ENCODE measurements at places on chromosomes 12 and 14.
A peak's percentile ranks its signal among the peaks of the same experiment; 100 is the strongest.

GRCh38 chr14:33916663-33917565 is 34.0 kb downstream of the EGLN3 start:
- DNase-seq = peak; percentile 3

- peak; percentile 86 for DNase-seq
Measured at GRCh38 chr14:76920331-76921087, 94.3 kb downstream of the LRRC74A start.

GRCh38 chr14:75202657-75203056 is 26.2 kb upstream of the TMED10 start:
- no peak for DNase-seq

DNA sequence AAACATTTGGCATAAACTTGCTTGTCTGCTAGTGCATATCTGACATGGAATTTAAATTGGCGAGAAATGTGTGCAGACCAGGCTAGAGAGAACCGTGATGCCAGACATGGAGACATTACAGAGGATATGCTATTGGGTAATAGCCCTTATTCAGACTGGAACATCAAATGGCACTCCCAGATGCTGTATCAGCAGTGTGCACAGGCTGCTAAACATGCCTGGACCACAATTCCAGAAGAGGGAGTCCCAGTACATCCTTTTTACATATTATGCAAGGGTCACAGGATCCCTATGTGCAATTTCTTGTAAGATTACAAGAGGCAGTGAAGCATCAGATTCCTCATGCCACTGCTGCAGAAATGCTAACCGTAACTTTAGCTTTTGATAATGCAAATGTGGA is 354.5 kb upstream of the FOXG1 start:
- DNase-seq = peak; percentile 12

DNA sequence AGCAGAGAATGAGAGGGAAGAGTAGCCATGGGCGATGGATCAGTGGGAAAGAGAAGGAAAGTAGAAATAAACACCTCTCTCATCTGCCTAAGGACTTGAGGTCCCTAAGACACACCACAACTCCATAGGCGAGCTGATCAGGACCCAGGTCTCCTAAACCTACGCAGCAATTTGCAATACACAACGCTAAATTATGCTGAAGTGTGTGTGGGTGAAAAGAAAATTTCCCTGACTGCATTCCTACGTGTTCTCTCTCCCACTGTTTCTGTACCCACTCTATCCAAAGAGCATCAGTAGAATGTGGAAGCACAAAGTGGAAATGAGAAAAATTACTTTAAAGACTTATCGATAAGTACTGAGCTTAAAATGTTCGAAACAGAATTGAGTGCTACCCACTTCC is 88.9 kb downstream of the RPS29 start:
- no peak for DNase-seq

GRCh38 chr12:107429006-107429705 is 256.4 kb upstream of the PWP1 start:
- DNase-seq = no peak

DNA sequence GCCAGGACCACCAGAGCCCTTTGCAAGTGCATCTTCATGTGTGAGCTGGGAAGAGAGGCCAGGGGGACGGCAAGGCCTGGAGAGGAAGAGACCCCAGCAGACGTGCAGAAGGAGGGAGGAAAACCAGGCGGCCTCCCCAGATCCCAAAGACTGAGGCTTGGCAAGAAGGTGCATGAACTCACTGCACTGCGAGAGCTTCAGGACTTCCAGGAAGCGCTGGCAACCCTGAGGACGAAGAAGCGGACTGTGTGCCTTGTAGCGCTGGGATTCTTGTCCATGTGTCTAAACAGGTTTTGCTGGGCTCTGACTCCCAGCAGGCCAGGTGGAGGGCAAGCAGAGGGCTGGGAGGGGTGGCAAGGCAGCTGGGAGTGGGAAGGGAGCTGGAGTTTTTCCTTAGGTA is 939 bp downstream of the TGFB3 start:
- no peak for DNase-seq

- DNase-seq = no peak
Measured at GRCh38 chr12:96201272-96202227, 7.4 kb downstream of the ELK3 start.

DNA sequence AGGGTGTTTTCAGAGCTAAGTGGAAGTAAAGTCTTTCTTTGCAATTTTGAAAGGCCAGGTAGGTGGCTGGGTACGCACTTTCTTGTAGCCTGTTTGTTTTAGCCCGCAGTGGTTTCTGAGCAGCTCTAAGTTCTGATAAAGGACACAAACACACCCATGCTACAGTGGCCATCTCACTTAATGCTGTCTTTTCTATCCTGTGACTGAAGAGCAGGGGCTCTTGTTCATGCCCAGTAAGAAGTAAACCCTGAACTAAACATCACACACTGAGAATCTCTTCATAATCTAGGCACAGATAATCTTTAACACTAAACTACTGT is 427.2 kb downstream of the RAD51B start:
- DNase-seq = no peak

- no peak for DNase-seq
Measured at GRCh38 chr12:28343713-28344112, 153.5 kb downstream of the CCDC91 start.

DNA sequence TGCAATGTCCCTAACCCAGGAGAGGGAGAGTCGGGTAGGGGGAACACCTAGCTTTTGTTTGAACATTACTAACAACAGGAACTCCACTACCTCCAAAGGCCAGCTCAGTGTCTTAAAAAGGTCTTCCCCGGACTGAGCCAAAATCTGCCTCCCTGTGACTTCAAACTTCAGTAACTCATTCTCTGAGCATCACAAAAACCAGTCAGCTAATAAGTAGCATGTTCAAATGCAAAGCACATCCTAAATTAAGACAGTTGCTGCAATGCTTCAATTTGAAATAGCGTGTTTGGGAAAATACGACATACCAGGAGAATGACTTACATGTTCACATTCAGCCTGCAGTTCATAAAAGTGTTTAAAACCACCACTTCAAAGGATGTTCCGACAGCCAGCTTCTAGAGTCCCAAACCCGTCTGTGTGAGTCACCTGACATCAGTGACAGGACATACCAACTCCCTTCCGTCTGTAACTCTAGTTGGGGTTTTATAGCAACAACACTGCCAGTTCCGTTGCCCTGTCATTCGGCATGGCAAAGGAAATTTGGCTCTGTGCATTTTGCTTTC is 13.0 kb downstream of the ZFP36L1 start:
- peak; percentile 97 for DNase-seq

GRCh38 chr12:26101763-26102162 is 23.1 kb downstream of the BHLHE41 start:
- DNase-seq = no peak

DNA sequence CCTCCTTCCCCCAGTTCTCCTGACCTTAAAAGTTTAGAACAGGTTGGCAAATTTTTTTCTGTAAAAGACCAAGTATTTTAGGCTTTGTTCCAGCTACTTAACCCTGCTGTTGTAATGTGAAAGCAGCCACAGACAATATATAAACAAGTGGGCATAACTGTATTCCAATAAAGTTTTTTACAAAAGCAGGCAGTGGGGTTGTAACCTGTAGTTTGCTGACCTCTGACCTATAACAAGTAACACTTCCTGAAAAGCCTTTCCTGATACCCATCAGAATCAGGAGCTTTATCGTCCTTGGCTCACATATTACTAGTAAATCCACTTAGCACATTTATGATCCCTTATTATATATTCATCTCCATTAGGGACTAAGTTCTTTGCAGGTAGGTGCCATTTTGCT is 13.1 kb upstream of the SMARCC2 start:
- no peak for DNase-seq

DNA sequence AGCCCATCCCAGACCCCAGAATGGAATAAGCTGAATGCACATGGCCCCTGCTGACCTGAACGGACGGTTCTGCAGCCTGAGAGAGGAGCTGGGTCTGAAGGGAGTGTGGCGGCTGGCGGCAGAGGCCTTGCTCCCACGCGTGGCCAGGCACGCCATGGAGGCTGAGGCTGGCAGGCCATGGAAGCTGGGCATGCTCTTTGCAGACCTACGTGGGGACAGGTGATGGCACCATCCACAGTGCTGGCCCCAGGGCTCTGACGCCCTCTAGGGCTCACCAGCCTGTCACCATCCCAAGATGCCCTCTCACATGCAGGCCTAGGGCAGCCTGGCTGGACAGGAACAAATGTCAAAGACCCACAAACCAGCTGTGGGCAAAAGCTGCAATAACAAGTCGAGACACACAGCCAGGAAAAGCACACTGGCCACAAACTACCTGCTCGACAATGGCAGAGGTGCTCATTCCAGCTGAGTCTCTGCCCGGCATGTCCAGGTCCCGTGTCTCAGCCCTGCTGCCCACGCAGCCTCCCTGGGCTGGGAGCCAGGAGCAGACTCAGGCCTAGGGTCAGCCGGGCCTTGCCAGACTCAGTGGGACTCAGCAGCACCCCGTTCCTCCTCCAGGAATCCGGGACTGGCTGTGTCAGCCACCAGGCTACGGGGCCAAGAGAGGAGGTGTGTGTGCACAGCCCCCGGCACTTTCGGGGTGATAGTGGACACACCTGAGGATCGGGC is 19.7 kb downstream of the BTBD6 start:
- no peak for DNase-seq
